Tibial nerve (tissue), 4 donors: ENCODE measurements at places on chromosomes 16 and 17.

GRCh38 chr17:72175787-72176515, 55.1 kb downstream of the SOX9 start:
- DNase-seq = no peak

DNA sequence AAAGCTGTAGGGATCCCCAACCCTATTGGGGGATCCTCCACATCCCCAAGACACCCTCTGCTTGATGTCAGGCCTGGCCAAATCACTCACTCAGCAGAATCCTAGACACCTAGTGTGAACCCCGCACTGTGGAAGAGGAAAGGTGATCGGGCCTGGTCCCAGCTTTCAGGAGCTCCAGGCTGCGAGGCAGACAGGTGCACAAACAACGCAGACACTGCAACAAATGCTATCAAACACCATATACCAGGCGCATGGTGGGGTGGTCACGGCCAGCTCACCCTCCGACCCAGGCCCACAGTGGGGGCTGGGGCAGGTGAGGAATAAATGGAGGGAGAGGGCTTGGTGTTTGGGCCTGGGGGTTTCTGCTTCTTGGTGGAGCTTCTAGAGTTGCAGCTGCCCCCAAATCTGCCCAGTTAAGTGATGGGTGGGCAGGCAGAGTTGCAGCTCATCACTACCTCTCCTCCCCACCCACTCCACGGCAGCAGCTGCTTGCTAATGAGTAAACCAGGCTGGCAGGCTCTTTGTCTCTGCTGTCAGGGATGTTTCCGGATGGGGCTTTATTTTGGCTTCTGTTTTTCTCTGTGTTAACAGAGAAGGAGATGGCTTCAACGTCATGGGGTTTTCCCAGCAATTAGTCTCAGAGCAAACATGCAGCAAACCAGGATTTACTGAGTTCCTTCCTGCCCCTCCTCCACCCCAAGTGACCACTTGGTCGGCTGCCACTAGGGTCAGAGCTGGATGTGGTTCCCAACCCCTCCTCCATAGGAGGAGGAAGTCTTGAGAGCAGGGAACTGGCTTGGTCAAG, 46.6 kb downstream of the PECAM1 start:
- no peak for DNase-seq

DNA sequence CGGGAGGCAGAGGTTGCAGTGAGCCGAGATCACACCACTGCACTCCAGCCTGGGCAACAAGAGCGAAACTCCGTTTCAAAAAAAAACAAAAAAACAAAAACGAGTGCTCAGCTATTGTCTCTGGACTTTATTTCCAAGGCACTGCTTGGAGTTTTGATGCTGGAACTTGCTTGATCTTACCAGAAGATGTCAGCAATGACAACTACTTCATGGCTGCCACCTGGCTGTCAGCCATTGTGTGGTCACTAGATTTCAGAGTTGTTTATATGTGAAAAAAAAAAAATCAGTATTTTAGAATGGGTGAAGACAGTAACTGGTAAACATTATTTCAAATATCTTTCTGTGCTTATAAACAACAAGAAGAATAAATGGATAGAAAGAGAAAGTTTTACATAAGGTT, 26.3 kb upstream of the OR4D1 start:
- DNase-seq = no peak

DNA sequence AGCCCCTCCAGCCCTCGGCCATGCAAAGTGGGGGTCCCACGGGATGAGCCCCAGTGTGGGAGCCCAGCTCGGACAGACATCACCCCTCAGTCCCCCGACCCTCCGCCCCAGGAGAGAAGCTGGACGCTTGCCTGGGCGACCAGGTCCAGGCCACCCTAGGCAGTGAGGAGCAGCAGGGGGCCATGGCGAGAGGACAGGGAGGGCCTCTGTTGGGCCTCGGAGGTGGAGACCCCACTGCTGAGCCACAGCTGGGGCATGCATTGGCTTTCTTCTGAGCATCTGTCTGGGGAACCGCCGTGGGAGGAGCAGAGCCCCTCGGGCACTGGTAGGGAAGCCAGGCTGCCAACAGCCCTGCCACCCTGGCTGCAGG, 13.0 kb downstream of the ACTG1 start:
- DNase-seq = no peak

DNA sequence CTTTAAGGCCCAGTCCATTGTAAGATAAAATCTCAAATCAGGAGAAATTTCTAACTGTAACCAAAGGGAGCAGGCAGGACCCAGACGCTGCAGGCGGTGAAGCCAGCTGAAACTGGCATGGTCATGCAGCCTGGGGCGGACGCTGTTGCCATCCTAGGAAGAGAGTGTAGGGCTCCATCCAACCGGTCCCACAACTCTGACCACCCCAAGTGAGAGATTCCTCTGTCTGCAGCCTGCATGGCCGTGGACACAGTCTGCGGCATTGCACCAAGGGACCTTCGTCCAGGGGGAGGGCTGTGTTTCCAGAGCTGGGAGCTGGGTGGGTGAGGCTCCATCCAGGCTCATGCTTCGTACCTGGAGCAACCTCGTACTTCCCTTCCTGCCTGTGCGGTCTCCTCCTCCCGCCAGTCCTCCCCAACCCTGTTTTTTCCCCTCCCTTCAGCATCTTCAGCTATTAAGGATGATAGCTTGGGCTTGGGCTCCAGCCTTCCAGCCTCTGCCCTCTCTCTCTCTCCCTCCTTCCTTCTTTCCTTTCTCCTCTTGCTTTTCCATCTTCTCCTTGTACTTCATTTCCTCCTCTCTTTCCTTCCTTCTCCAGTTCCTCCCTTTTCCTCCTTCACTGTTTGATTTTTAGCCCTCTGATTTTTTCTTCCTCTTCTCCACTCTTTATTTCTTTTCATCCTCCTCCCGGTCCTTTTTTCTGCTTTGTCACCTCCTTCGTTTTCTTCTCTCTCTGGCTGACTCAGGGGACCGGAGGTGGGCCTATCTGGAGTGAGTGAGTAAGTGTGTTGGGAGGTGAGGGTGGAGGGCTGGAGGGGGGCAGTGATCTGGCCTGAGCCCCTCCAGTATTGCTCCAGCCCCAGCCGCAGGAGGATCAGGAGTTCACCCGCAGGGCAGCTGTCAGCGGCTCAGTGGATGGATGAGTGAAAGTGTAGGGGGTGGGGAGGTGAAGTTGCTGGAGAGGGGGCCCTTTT, 17.0 kb upstream of the LHX1 start:
- DNase-seq = no peak
